DMS79 (cell line): ENCODE measurements at places on chromosomes 6 and 20.

- no peak for DNase-seq
Measured at GRCh38 chr6:16639684-16640480, 121.4 kb downstream of the ATXN1 start.

GRCh38 chr6:134056046-134056445 is 3.6 kb upstream of the SLC2A12 start:
- no peak for DNase-seq

GRCh38 chr6:110755411-110755834 is 59.8 kb downstream of the CDK19 start:
- DNase-seq = no peak

GRCh38 chr6:89745096-89745495 is 74.5 kb downstream of the MDN1 start:
- DNase-seq = no peak

- no peak for DNase-seq
Measured at GRCh38 chr6:107543088-107543487, 53.2 kb downstream of the SOBP start.

GRCh38 chr6:55033016-55033546 is 141.2 kb upstream of the HCRTR2 start:
- no peak for DNase-seq

- no peak for DNase-seq
Measured at GRCh38 chr20:3250091-3250504, 11.1 kb upstream of the SLC4A11 start.

- DNase-seq = no peak
Measured at GRCh38 chr6:134195164-134195906, 122.6 kb downstream of the SGK1 start.

DNA sequence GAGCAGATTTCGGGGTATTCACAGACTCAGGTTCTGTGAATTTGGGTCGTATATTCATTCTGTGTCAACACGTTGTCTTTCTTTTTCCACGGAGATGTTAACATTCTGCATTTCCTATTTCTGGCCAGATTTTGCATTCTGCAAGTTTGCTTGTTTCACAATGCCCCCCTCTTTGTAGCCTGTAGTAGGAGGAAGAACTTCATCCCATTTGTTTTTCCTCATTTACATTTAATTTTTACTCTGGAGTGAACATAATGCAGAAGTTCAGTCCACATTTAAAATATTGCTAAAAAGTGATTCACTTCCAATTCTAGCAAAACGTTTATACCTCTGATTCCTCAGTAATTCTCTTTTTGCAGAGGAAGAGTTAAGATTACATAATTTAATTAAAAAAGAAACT is 12.9 kb downstream of the TAGAP start:
- no peak for DNase-seq

DNA sequence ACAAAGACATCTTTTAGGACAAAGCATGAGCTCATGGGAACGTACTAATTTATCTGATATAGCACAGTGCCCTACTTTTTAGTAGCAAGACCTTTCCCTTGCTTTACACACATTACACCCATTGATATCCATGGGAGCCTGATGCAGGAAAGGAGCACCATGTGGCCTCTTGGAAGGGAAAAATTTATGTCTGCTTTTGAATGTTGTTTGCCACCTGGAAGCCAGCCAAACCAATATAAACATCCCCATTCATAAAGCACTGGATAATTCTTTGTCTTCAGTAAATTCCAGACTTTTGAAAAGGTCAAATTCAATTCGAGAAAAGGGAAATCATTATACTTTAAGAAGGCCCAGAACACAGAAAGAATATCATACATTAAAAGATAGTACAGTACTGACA is 152.3 kb upstream of the BEND6 start:
- peak; percentile 6 for DNase-seq

- DNase-seq = no peak
Measured at GRCh38 chr6:138117376-138117914, 10.2 kb upstream of the PERP start.

DNA sequence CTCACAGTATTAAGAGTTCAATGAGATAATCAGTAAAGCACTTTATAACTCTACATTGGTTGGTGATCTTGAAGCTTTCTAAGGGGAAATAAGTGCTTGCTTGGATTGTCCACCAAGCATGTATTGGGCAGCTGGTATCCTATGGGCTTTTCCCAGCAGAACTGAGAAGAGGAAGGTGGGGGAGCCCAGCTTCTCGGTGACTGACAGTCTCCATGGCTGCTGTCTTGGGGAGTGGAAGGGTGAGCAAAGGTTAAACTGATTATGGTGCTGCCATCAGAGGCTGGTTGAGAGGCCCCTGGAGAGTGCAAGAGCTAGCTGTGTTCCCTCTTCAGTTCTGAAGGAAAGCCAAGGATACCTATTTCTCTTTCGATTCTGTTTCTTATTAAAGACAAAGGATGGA is 35.5 kb upstream of the ADTRP start:
- DNase-seq = no peak

GRCh38 chr6:24273096-24273870 is 84.6 kb downstream of the DCDC2 start:
- peak; percentile 99 for DNase-seq

- DNase-seq = no peak
Measured at GRCh38 chr6:31202259-31203166, 32.0 kb upstream of the POU5F1 start.

- no peak for DNase-seq
Measured at GRCh38 chr6:30100585-30101443, 12.1 kb downstream of the TRIM31 start.

DNA sequence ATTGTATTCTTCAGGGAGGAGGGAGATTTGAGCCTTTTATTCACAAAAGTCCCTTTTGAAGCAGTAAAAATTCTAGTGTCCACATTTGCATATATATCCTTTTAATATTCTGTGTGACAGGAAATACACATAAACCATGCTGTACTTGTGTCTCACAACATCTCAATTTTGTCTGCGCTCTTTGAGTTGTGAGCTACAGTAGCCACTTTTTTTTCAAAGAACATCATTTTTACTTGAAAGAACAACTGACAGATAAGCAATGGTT is 21.3 kb downstream of the LMBRD1 start:
- DNase-seq = no peak

- DNase-seq = no peak
Measured at GRCh38 chr20:51403466-51404220, 138.9 kb downstream of the NFATC2 start.

DNA sequence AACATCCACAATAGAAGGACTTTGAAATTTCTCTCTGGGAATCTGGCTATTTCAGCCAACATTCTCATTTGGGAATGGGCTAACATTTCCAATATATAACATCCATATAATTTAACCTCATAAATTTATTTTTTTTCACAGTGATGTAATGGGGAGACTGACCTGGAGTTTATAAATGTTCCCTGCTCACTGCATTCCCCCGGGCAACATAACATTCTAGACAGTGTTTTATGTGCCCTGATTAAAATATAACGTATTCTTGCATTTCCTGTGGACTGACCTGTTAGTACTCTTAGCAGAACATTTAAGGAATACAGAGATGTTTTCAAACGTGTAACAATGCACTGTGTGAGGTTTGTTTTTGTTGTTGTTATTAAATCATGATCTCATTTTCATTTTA is 20.9 kb downstream of the TSHZ2 start:
- DNase-seq = no peak

DNA sequence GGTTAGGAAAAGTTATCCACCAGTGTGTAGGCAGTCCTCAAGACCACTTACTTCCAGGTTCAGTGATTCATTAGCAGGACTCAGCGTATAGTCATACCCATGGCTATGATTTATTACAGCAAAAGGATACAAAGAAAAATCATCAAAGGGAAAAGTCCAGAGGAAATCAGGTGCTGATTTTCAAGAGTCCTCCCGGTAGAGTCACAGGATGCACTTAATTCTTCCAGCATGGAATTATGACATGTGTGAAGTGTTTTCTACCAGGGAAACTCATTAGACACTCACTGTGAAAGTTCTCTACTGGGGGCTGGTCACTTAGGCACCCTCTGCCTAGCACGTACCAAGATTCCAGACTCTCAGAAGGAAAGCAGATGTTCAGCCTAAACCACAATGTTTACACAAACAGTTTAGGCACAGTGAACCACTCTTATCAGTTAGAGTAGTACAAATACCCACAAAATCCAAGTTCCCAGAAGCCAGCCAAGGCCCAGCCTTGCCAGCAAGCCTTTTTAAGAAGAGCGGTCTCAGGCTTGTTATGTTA is 10.2 kb downstream of the WFDC3 start:
- peak; percentile 7 for DNase-seq

DNA sequence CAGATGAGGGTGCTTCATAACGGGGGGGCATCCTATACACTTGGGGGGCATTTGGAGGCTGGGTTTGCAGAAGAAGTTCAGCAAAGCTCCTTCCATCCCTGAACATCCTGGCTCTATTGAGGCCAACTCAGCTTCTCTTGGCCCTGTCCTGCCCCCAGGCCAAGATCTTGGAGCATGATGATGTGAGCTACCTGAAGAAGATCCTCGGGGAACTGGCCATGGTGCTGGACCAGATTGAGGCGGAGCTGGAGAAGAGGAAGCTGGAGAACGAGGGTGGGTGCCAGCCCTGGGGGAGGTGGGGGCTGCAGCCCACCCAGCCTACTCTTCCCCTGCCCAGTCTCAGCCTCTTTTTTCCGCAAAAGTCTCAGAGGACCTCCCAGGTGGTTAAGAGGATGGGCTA is 17.2 kb downstream of the GDAP1L1 start:
- no peak for DNase-seq

- DNase-seq = no peak
Measured at GRCh38 chr6:161228921-161229591, 44.8 kb downstream of the AGPAT4 start.

- DNase-seq = no peak
Measured at GRCh38 chr20:45300961-45301360, 5.7 kb upstream of the RBPJL start.

DNA sequence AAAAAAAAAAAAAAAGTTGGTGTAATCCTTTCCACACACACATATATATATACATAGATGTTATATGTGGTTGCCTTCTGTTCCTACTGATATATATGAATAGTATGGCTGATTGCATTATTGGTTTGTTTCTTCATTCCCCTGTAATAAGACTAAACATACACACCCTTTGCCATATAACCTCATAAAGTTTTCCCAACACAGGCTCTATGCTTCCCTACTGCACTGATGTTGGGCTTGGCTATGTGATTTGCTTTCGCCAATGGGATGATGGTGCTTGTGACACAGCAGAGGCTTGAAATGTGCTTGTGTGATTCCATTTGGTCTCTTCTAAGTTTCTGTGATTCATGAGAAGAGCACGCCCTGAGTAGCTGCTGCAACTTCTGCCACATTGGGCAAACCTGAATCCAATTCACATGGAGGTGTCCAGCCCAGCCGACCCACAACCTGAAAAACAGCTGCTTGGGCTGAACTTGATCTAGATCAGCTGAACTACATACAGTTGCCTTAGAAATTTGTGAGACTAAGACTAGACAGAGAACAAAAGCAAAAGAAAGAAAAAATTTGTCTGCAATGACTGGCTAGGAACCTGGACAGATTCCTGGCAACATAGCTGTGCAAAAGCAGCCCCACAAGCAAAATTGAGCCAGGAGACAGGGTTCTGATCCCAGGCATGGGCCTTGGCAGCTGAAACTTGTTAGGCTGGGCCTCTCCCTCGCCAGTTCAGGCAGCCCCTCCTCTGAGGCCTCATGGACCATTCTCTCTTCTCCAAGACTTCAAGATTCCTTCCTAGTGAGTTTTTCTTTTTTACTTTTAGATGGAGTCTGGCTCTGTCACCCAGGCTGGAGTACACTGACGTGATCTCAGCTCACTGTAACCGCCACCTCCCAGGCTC is 13.4 kb upstream of the TBC1D20 start:
- no peak for DNase-seq

- DNase-seq = peak; percentile 50
Measured at GRCh38 chr6:93416571-93417420, 2.6 kb downstream of the EPHA7 start.

DNA sequence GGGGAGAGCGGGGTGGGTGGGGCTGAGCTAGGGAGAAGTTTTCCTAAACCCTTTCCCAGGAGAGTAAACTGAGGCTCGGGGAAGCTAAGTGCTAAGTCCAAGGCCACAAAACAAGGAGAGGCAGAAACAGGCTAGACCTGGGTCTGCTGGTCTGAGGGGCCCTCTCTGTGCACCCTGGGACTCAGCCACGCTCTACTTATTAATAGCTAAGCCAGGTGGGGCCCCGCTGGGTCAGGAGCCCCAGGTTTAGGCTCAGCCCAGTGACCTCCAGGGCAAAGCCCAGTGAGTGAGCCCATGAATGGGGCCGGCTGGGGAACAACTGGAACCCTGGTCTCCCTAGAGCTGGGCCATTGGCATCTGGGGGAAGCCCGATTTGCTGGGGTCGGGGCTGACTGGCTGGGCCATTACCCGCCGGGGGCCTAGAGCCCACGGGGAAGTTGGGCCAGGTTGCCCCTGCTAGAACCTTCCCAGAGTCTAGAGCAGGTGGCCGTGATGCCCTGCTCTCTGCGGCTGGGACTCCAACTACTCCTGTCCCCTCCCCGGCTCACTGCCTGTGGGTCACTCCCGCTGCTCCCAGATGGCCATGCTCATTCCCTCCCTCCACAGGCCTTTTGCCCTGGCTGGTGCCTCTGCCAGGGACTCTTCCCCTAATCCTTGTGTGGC is 24.1 kb upstream of the NOL4L start:
- no peak for DNase-seq

- no peak for DNase-seq
Measured at GRCh38 chr6:150266963-150267685, 101.7 kb upstream of the IYD start.

- DNase-seq = no peak
Measured at GRCh38 chr6:106119546-106119945, 33.4 kb downstream of the PRDM1 start.

GRCh38 chr20:16476032-16476431 is 97.2 kb downstream of the KIF16B start:
- peak; percentile 2 for DNase-seq

GRCh38 chr20:11791835-11792567 is 125.7 kb upstream of the BTBD3 start:
- DNase-seq = no peak

GRCh38 chr6:26623339-26623859 is 26.6 kb downstream of the ABT1 start:
- no peak for DNase-seq

GRCh38 chr20:5211803-5212714 is 85.3 kb downstream of the CDS2 start:
- DNase-seq = no peak

- no peak for DNase-seq
Measured at GRCh38 chr6:163420289-163420614, 5.7 kb downstream of the QKI start.

GRCh38 chr6:33453393-33454008 is 875 bp upstream of the ZBTB9 start:
- no peak for DNase-seq

- DNase-seq = peak; percentile 83
Measured at GRCh38 chr6:18088419-18089296, 33.8 kb downstream of the NHLRC1 start.

DNA sequence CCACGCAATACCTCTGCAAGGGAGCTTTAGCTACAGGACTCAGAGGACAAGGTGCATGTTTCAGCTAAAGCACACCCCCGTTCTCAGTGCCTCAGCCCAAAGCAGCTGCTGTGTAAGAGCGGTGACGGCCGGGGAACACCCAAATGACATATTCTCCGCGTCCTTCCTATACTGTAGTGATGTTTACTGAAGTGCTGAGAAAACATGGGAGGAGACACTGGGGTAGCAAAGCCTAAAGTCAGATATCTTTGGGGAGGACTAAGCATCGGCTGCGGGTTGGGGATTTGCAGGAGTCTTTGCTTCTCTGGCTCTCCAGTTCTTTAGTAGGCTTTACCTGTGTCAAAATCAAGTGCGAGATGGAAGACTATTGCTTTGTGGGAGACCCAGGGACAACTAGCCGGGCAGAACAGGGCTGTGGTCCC is 1.7 kb downstream of the SLC22A23 start:
- DNase-seq = no peak

- no peak for DNase-seq
Measured at GRCh38 chr6:132247381-132248159, 153.7 kb downstream of the MOXD1 start.

GRCh38 chr6:35736253-35736894 is 458 bp upstream of the ARMC12 start:
- peak; percentile 18 for DNase-seq
